Right renal pelvis (tissue), 4 donors: ENCODE measurements at places on chromosomes 3 and 15. TPM values are rescaled to one million over a fixed set of nuclear protein-coding genes. Genes with fewer than 3 reads are reported as not detected.

Gene RETNLB
- not detected for polyA plus RNA-seq

Gene ATP8B4
- 3.9 TPM for polyA plus RNA-seq

Gene P2RY1
- polyA plus RNA-seq, result 3.2 TPM

Gene ARHGAP11A
- polyA plus RNA-seq, result 33.1 TPM

Gene IL5RA
- polyA plus RNA-seq, result 0.57 TPM

Gene PRSS50
- polyA plus RNA-seq, result 2.0 TPM

Gene CCR8
- polyA plus RNA-seq, result not detected

Gene PLSCR2
- polyA plus RNA-seq, result 0.73 TPM

Gene SLC24A5
- 0.54 TPM for polyA plus RNA-seq

Gene ZNF620
- 10.4 TPM for polyA plus RNA-seq

Gene SMCO1
- polyA plus RNA-seq, result not detected

Gene GOLGA6L4
- polyA plus RNA-seq, result 11.6 TPM
